Activated CD4-positive, alpha-beta T cell treated with anti-CD3 and anti-CD28 coated beads for 4 hours (primary cell): ENCODE measurements at places on chromosomes 7 and 10.

DNA sequence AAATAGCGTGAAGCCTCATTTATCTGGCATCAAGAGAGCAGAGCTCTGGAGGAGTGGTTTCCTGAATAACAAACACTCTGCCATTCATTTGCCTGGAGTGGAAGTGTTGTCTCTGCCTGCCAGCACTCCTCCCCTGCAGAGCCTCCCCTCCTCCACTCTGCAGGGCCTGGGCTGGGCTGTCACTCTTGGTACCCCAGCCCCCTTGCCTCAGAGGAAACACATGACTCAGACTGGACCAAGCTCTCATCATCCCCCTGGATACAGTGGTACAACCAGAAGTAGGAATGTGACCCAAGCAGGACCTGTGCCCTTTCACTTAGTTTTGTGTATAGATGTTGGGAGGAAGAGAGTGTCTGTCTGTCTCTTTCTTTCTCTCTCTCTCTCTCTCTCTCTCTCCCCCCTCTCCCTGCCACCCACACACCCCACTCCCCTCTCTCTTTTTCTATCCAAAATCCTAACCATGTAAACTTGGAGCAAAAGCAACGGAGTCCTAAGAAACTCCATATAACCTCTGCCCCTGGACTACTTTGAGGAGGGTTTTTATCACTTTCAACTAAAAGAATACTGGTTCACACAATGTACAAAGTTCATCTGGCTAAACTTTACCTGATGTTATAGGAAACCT is 43.9 kb downstream of the DOCK4 start:
- DNase-seq: no peak

DNA sequence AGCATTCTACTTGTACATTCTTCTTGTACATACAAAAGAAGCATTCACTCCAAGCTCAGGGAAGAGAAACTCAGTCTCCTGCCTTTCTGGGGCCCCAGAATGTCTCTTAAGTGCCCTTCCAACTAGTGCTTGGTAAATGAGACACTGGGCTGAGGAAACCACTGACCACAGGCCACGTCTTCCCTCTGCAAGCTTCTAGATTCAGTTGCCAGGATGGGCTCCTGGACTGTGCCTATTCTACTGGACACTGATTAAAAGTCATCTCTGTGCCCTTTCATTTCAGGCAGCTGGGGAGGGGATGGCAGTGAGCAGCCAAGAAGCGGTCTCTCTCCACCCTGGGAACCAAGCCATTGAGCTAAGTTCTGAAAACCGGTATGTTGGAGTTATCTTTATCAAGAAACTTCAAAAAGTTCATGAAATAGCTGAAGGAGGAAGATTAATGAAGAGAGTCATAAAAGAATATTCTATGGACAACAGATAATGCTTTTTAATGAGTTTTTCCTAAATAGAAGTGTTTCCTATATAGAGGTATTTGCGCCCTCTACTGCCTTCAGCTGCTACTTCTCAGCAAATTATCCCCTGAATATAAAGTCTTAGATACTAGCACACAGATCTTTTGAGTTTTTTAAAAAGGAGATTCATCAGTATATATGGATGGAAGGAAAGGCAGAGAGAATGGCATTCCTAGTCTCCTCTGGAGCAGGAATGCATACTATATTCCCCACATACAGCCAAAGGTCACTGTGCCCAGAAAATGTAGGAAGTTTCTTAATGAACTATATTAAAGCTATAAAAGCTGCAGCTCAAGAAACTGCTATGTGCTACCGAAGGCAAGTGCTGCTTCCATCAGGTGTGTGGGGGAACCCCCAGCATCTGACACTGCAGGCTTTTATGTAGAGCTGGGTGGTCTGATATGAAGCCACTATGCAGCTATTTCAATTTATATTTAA is 8.4 kb upstream of the IFIT1B start:
- DNase-seq: peak; percentile 38

DNA sequence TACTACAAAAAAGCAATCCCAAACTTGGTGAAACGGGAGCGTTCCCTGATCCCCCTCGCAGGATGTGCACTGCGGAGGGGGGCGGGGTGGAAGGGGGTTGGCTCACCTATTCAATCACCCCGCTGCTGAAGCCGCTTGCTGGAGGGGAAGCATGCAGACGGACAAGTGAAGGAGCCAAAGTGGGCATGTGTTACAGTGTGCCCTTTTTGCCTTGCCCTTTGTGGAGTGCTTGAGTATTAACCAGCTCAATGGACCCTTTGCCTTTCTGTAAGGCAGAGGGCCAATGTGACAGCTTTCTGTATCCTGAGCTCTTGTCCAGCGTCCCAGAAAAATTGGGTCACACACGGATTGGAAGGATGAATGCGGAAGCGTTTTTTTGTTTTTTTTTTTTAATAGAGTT is 348.9 kb upstream of the NPSR1 start:
- DNase-seq: no peak

DNA sequence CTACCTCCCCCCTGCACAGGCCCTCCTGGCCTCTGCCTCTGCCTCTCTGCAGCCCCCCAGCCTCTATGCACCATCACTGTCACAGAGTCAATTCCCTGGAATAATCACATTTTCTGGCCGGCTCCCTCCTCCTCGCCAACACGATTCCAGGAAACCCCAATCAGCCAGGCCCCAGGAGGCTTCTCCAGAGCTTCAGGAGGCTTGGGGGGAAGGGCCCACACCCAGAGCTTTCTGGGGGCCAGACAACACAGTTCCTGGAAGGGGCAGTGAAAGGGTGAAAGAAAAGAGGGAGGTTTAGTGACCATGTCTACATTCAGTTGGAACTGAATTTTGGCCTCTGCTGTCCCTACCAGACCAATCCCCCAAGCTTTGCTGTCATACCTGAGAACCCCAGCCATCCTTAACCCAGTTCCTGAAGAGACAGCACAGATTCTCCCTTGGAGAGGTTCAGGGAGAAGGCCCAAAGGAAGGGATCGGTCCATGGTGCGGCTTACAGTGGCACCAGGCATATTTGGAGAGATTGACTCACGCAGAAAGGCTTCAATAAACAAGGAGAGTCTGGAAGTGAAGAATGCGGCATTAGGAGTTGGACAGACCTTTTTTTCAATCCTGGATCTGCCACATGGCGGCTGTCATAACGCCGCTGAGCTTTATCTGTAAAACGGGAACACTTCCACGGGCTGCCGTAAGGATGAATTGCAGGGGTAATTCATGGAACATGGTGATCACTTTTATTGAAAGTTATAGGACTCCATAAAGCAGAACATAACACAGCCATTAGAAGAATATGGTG is 89.0 kb downstream of the NEURL1 start:
- no peak for DNase-seq

- no peak for DNase-seq
Observed at GRCh38 chr7:45684910-45685618, 110.9 kb downstream of the ADCY1 start.

DNA sequence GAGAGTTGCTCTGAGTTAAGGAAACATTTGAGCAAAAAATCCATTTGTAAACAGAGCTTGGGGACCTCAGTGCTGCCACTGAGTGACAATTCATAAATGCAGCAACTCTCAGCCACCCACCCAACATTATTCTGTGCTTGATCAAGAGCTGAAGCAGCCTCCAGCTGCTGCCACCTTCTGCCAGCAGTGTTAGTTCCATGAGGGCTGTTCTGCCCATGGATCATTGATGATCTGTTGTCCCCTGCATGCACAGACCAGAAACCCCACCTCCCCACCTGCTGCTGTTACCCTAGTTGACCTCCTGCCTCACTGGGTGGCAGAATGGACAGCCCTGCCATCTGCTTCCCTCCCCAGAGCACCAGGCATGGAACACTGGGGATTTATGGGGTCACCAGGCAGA is 305.4 kb downstream of the KCNMA1 start:
- no peak for DNase-seq

DNA sequence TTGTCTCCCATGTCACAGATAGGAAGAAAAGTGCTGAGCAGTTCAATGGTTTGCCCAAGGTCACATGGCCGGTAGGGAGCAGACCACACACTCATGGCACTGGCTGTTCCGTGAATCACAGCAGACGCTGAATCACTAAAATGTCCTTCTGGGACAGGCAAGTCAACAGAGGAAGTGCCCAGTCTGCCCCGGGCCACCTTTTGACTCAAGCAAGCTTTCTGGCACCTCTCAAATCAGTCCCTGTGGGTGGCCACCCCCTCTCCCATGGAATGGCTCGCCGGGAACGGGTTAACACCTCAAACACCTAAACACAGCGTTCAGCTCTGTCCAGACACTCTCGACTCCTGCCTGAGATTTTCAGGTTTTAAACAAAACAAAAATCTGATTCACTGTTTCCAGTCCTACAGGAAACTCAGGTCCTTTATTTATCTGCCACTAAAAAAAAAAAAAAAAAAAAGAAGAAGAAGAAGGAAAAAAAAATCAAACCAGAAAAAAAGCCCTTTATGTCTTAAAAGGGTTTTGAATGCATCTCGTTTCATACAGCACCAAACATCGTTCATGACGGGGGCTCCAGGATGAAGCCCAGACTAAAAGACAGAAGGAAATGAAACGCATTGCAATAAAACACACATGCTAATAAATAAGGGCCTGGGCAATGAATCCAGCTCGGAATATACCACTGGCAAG is 15.5 kb downstream of the CARD11 start:
- DNase-seq: peak; percentile 52
